ENCODE measurements at places on chromosomes 3 and 15.

GRCh38 chr3:133113526-133113925, 75.3 kb downstream of the TMEM108 start:
- DNase-seq: no peak

DNA sequence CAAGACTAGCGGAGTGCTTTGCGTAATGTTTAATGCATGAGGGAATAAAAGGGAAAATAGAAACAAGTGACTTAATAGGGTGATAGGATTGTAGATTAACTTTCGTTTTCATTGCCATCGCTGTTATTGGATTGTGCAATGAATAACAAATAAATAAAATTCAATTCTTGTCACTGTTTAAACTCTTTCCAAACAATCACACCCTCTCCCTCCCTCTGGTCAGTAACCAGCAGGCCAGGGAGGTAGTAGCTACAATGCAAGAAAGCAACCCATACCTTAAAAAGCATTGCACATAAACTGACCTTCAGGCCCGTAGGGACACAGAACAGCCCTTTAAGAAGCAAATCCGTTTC, 705 bp upstream of the TFRC start:
- DNase-seq: no peak

DNA sequence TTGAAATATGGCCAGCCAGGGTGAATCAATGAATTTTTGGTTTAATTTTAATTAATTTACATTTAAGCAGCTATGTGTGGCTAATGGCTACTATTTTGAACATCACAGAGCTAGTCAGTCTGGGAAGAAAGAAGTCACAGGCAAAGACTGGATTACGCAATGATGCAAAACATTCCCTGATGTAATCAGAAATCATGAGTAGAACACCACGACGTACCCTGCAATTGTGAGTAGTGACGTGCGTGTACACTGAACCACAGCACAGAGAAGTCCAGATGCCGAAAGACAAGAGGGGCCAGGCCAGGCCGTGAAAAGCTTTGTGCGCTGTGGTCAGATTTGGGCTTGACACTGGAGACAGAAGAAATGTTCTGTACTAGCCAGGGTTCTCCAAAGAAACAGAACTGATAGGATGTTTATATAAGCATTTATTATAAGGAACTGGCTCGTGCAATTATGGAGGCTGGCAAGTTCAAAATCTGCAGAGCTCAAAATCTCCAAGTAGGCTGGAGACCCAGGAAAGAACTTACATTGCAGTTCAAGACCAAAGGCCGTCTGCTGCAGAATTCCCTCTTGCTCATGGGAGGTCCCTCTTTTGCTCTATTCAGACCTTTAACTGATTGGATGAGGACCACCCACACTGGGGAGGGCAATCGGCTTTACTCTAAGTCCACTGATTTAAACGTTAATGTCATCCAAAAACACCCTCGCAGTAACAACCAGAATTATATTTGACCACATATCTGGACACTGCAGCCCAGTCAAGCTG, 44.6 kb downstream of the SH3BP5 start:
- no peak for DNase-seq

- no peak for DNase-seq
These were observed 340.8 kb downstream of the PLOD2 start for GRCh38 chr3:145820170-145820569.

GRCh38 chr3:78878011-78878410, 889.8 kb downstream of the ROBO1 start:
- no peak for DNase-seq

DNA sequence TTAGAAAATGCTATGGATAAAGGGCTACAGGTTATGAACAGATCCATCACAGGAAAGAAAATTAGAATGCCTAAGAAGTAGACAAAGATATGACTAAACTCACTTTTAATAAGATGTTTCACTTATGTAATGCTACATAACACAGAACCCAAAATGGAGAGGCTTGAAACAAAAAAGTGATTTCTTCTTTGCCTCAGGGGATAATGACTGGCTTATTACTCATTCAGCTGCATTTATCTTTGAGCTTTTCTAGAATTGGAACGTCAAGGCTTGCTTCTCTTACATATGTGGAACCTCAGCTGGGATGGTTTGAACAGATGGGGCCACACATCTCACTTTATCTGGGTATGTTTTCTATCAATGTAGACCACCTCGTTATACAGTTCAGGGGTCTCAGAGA, 120.6 kb upstream of the EPHA3 start:
- no peak for DNase-seq

DNA sequence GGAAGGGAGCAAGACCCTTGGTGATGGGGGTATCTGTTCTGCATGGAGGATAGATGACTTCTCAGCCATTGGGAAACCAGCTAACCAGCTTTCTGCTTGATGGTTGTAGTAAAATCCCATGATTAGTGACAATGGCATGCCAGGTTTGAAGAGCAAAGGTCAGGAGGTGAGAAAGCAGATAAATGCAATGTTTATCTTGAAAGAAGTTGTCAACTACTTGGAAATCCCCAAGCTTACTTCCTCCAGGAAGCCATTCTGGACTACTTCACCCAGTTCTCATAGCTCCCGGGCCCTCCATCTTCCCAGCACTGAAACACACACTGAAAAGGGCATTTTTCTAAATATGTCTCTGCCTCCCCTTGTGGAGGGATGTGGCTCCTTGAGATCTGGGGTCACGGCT, 51.3 kb downstream of the SMAD3 start:
- DNase-seq: no peak
